ENCODE measurements at places on chromosomes 1 and 21. TPM values are rescaled to one million over a fixed set of nuclear protein-coding genes. Genes with fewer than 3 reads are reported as not detected.
A peak's percentile ranks its signal among the peaks of the same experiment; 100 is the strongest.

GRCh38 chr1:12610305-12610935 is 7.6 kb downstream of the DHRS3 start:
- no peak for DNase-seq

DENND2C gene
- total RNA-seq: 4.1 TPM

- DNase-seq: peak; percentile 91
Observed at GRCh38 chr1:1540090-1540817, at the start of gene TMEM240. TMEM240 (minus strand) TSS chr1:1540624; CDS start chr1:1540346, 278 bp downstream.

- no peak for DNase-seq
Observed at GRCh38 chr21:44359396-44359795, 6.0 kb downstream of the TRPM2 start.

CTH gene
- total RNA-seq: 35.9 TPM

DNA sequence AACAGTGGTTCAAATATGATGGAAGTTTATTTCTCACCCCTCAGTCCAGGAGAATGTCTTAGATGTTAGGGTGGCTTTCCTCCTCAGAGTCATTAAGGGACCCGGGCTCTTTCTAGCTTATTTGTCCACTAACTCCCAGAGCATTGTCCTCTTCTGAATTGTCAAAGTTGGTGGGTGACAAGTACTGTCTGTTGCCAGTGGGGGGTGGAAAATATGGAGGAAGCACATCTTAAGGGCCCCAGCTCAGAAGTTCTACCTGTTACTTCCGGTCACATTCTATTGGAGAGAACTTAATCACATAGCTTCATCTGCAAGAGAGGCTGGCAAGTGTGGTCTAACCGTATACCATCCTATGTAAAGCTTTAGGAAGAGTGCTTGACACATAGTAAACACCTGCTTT is 7.1 kb downstream of the CLIC4 start:
- no peak for DNase-seq

UBXN10 gene
- 0.69 TPM for total RNA-seq

FMN2 gene
- total RNA-seq: 2.5 TPM

DNA sequence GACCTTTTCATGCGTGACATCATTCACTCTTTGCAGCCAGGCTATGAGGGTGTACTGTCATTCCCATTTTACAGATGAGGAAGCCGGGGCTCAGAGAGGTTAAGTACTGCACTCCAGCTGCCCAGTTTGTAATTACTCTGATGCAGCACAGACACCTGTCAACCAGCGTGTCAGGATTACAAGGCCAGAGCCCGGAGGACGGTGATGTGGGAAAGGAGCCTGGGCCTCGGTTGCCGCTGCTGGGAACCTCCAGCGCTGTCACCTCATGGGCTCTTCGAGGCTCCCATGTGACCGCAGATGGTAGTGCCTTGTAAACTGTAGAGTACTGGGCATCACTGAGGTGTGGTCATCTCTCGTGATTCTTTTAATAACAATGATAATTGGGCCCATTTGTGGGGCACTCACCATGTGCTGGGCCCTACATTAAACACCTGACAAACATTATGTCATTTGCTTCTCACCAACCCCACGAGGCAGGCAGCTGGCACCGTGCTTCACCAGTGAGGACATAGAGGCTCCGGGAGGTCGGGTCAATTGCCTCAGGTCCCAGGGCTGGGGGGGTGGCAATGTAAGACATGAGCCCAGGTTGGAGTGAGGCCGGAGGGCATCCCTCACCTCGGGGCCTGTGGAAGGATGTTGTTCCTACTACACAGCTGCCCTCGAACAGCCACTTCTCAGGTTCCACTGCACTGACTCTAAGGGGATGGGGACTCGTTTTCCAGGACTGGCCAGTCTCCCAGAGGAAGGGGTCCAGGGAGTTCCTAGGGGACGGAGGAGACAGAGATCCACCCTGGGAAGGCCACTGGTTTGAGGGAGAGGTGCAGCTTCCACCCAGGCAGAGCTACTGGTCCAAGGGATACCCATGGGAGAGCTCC is 42.8 kb upstream of the PADI1 start:
- no peak for DNase-seq

- no peak for DNase-seq
Observed at GRCh38 chr1:107896936-107897335, 68.0 kb downstream of the VAV3 start.

DNA sequence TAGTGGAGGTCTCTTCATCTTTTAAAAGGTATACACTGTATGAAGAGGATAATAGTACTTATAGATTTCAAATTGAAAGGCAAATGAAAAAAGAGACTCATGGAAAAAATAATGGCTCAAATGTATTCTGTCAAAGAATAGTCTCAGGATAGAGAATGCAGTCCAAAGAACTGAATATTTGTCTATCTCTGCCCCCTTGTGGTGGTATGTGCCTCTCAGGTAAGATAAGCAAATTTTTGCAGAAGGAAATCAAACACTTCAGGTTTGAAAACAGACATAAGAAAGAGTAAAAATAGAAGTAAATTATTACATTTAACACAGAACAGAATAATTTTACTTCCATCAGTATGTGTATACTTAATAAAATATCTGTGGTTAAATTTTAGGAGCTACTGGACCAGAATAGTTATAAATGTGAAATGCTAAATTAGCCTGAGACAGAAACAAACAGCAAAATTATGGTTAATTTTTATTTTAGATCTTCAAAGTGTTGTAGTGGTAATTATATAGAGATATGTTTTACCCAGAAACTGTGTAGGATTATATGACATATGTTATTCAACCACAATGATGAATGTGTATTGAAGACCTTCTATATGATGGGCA is 164.4 kb upstream of the PALMD start:
- peak; percentile 87 for DNase-seq

SLC19A2 gene
- total RNA-seq: 42.8 TPM

DNA sequence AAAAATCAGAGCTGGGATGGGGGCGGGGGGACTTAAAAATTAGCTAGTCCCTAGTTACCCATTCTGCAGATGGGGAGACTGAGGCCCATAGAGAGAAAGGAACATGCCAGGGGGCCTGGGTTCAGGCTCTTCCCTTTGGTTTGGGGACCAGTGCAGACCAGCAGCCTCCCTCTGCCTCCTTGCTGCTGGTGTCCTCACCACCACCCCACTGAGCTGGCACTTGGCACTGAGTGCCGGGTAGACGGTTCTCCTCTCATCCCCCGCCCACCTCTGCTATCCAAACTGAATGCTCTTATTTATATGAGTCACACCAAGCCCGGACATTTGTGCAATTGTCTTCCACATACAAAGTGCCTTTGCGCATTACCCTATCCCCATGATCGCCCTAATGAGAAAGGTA is 39.2 kb downstream of the CAMK2N1 start:
- no peak for DNase-seq
